Progenitor cell of endocrine pancreas (in vitro differentiated cells): ENCODE measurements at places on chromosomes 3 and 15. TPM values are rescaled to one million over a fixed set of nuclear protein-coding genes. Genes with fewer than 3 reads are reported as not detected.

The SLC2A2 gene
- total RNA-seq, result 1.5 TPM in 2 replicates

- DNase-seq, result no peak
These were observed 801.2 kb upstream of the ARPP21 start for GRCh38 chr3:34837848-34838741.

DNA sequence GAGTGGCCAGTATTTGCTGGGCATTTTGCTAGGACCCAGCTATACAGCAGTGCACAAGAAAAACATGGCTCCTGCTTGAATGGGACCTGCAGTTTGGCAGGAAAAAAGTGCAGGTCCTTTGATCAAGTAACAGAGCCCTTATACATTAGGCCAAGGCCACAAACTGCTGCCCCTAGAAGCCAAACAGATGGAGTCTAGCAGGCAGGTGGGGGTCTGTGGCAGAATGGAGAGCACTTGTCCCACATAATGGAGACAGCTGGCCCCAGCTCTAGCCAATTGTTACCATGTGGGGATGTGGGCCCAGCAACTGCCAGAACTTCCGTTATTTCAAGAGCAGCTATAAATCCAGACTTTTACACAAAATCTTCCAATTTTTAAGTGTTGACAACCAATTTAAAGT lies 79.3 kb downstream of the SHQ1 start:
- no peak for DNase-seq

DNA sequence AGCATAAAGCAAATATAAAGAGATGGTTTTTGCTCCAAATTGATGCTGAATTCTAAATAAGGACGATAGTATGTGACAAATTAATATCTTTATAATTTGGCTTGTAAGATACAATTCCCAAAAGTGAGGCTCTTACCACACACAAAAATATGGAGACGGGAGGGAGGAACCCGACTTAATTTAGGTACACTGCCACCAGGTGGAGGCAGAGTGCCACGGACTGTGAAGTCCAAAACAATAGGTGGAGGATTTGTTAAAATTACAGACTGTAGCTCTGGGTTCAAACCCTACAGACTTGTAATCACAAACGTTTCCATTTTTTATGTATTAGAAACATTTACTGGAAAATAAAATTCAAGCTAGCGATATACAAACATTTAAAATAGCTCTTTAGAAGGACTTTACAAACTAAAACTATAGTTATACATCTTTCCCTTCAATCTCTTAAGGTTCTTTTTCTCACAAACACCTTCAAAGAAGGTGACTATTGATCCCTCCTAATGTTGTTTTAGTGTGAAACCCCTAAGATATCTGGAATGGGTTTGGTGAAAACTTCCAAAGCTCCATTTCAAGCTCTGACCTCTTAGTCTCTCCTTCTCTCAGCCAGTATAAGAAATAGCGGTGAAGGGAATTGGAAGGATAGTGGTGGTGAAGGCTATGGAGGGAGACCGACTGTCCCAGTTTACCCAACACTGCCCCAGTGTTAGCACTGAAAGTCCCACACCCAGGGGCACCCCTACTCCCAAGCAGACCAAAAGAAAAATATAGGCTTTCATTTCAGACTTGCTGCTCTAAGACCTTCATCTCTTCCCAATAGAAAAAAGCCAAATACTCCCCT lies 89.7 kb downstream of the AQP9 start:
- peak; percentile 38 for DNase-seq

- no peak for DNase-seq
These were observed 38.8 kb downstream of the SMAD6 start for GRCh38 chr15:66740802-66741201.
